ENCODE measurements at places on chromosomes 2 and 18.
A peak's percentile ranks its signal among the peaks of the same experiment; 100 is the strongest.

DNA sequence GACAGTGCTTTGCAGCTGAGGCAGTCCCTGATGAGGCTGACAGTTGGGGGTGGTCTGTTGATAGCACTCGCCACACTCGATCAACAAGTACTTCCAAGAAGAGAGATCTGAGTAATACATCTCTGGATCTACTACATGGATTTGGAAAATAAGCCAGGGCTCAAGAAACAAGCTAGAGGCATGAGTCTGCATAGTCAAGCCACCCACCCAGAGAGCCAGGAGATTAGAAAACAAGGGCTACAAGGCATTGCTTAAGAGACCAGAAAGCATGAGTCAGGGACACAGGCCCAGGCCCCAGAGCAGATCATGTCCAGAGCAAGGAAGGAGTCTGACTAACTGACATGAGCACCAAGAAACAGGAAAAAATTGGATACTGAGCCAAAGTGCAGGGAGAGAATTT, 196.9 kb upstream of the CWC22 start:
- DNase-seq = no peak

GRCh38 chr2:197310987-197311420, 424 bp upstream of the ANKRD44 start:
- no peak for DNase-seq

GRCh38 chr18:78521136-78521535, 458.5 kb upstream of the SALL3 start:
- DNase-seq = no peak

DNA sequence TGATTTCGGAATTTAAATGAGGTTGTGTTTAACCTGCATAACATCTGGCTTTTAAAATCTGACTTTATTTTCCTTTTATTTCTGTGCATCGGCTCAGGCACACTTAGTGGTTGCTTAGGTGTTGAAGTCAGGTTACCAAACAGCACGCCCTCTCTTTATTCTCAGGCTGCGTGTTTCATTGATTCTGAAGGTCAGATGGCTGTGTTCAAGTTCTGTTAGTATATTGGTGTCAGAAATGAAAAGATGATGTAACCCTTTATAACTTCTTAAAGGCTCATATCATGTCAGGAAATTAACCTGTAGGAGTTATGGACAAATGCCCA, 246.5 kb downstream of the LDLRAD4 start:
- no peak for DNase-seq

DNA sequence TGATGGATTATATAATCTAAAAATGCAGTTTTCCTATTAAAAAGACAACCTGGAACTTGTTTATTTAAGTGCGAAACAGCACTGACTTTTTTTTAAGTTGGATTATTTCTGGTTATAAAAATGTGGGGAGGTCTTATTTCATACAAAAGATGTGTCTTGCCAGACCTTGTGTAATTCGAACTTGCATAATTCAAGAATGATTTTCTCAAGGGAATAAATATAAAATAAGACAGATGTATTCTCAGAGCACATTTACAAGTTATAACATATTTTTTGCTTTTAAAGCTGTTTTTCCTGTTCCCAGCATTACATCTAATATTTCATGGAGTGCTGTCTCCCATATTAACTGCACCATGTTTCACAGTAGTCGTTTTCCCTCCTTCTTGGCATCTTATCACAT, 263.1 kb downstream of the CDH20 start:
- no peak for DNase-seq

DNA sequence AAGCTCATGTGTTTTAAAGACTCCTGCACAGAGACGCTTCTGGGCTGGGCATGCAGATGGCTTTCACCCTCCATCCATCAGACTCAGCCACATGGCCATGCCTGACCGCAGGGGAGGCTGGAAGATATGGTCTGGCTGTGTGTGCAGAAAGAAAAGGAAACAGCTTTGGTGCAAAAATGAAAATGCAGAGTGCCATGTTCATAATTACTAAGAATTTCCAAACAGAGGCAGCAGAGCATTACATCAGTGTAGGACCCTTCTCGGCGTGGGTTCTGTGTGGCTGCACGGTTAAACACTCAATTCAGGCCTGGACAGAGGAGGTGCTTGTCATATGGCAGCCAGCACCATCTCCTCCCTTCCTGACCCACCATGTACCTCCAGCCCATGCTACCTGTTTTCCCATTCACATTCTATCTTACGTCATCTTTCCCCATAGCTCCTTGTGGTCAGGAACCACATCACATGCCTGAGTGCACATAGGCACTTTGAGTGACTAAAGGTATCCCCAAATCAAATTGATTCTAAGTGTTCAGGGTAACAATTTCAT, 200.3 kb upstream of the ID2 start:
- DNase-seq = no peak

GRCh38 chr2:227267410-227268115, 57.5 kb upstream of the MFF start:
- no peak for DNase-seq

DNA sequence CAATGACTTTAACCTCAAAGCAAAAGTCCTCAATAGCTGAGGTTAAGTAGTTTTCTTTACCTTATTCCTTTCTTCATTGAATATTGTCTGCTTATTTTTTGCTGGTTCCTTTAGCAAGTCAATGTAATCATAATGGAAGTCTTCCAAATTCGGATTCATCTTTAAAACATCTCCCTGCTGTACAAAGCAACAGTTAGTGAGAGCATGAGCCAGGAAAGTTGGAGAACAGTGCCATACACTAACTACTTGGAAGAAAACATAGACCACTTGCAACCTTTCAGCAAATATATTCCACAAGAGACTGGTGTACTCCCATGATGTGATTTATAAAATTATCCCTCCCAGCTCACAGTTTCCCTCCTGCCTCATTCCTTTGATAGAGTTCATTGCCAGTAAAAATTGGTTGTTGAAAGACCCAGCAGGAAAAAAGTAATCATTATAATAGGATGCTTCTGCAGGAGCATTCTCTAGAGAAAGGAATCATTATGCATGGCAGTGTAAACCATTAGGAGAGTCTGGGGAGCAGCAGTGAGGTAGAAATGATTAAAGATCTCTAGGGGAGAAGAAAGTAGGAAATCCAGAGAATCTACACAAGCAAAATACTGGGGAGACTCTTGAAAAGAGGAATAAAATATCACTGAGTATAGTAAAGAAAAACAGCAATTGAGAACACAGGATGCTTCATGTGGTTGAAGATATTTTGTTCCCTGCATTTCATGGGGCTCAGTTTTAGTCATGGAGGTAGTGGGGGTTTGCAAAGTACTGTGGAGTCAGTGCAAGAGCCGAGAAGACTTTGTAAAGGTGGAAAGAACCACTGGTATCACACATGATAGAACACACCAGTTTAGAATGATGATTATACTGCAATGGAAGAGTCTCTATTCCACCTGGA, 38.6 kb upstream of the TTN start:
- DNase-seq = no peak

DNA sequence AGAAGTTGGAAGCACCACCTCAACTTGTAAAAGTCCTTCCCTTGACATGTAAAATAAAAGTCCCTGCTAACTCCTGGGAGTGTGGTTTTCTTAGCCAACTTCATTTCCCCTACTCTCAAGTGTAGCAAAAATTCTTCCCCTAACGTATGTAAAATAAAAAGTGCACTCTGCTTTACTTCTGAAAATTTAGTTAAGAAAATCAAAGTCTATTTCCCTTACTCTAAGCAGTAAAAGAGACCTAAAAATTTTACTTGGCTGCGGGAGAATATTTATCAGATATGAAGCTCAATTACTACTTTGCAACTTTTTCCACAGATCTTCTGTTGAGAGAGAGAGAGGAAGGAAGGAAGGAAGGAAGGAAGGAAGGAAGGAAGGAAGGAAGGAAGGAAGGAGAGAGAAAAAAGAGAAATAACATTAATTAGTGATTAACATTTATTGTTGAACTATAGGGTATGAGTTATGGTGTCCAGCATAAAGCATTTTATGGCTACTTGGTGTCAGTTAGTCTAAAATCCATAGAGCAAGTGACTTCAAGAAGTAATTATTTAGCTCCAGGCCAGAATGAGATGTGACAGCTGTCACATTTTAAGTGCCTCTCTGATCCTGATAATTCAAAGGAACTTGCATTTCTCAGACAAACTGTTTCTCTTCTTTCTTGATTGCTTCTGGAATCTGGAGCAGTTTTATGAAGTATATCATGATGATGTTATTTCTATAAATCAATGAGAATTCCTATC, 210.3 kb downstream of the TMX3 start:
- DNase-seq = no peak

- DNase-seq = peak; percentile 68
Measured at GRCh38 chr2:120231974-120232635, 8.9 kb upstream of the TMEM185B start.

- no peak for DNase-seq
Measured at GRCh38 chr2:149586063-149586462, 1.5 kb downstream of the MMADHC start.

DNA sequence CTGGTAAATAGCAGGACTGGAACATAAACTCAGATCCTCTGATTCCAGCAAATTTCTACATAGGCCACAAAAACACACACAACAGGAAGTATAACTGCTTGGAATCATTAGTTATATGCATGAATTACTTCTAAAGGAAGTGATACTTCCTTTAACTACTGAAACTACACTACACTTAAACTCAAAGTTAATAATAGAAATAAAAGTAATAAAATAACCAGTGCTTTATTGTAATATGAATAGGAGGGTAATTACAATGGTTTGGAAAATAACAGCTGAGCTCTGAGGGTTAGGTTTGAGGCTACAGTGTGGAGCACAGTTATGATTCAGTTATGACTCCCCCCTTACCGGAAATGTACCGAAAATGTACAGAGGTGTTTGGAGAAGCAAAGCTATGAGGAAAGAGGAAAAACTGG, 18.5 kb upstream of the POLI start:
- no peak for DNase-seq

- no peak for DNase-seq
Measured at GRCh38 chr2:71596011-71596410, 142.7 kb downstream of the DYSF start.

DNA sequence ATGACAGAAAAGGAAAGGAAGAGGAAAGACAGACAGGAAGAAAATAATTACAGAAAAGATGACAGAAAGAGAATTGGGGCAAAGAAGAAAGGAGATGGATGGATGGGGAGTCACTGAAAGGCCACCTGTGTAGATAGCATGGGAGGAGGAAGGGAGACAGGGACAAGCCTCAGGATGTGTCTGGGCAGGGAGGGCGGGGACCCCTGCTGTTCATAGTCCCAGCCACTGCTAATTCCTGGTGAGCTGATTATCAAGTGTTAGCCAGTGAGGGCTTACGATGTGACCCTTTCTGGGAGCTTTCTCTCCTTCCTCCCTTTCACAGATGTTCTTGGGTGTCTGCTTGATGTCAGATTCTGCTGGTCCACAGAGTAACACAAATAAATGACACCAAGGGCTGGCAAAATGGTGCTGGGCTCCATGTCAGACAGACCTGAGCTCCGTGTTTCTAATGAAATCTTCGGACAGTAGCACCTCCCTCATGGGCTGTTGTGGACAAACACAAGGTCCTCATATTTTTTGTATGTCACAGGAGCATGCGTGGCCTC, 13.6 kb downstream of the FHOD3 start:
- DNase-seq = no peak

DNA sequence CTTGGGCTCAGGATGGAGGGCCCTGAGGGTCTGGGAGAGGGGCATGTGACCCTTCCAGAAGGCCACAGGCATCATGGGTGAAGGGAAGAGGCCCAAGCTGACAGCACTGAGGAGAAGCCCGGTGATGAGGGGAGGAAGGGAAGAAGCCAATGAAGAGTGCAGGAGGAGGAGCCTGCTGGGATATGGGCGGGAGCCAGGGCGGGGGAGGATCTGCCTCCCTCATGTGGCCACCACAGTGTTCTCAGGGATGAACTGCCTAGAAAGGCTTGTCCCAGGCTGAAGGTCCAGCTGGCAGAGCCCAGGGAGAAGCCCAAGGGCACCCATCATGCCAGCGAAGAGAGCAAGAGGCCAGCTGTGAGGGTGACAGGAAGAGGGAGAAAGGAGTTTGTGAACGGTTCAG, 24.6 kb upstream of the PLB1 start:
- no peak for DNase-seq

GRCh38 chr2:65345631-65346030, 86.8 kb downstream of the SPRED2 start:
- DNase-seq = no peak

DNA sequence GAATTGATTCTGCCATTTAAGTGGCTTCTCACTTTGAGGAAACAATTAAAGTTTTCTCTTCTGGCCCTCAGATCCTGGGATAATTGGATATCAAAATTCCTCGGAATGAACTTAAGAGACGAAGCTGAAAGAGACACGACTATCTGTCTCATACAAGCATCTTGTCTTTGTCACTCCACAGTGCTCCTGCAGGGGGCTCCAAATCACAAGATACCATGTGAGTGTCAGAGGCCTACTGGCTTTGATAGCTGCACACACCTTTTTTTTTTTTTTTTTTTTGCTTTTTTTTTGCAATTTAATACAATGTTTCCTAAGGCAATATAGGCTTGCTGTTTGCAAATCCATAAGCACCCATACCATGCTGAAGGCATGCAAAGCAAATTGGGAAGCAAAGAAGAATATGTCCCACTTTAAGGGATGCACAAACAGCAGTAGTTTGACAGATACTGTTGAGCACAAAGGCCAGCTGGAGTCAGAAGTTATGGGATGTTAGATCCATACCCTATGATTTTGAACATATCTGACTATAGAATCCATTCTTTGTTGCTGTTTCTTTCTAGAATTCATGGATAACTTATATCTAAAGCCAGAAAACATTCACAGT, 109.0 kb upstream of the CBLN2 start:
- peak; percentile 4 for DNase-seq

DNA sequence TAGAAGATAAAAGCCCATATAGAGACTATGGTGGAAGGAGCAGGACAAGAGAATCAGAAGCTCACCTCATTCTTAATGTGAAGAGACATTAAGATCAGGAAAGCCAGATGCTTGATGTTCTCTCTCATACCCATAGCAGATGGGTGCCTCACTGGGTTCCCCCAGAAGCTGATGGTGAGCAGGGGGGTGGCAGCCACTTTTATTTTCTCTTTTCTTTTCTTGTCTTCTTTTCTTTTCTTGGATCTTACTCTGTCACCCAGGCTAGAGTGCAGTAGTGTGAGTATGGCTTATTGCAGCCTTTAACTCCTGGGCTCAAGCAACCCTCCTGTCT, 14.8 kb upstream of the CXCR4 start:
- DNase-seq = no peak

DNA sequence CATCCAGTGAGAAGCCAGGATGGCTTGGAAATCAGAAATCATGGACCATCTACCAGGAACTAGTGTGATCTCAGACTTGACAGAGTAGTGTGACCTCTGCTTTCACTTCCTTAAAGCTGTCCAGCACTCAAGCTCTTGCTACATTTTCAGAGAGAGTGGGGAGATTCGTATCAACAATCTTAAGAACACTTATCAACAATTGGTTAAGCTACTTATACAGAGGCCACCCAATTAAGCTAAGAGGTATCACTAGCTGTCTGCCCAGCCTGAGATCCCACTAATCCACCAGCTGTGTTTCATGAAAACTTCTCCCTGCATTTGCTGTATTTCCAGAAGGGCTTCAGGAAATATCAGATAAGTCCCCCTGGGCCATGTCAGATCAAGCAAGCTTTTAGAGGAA, 4.2 kb downstream of the RPRM start:
- DNase-seq = no peak

DNA sequence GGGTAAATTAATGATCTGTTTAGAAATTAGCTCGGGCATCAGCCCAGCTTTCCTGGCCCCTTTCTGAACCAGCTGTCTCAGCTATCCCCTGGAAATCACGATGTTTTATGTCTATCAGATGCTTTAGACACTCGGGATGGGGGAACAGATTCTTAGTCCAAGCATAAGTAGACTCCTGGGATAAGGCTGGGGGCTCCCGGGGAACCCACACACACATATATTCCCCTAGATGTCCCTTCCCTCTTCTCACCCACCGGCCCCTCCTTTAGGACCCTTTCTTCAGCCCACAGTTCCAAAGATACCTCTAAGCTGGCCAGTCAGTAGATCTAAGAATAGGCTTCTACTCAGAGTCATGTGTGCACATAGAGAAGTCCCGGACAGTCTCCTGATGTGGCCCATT, 151.5 kb upstream of the COPS8 start:
- no peak for DNase-seq

All from stimulated activated CD4-positive, alpha-beta T cell treated with anti-CD3 and anti-CD28 coated beads, TNF-alpha, amount 100 ng/mL, for 48 hours (primary cell).